ENCODE measurements at places on chromosomes 4 and X.

- no peak for DNase-seq
These were observed 24.4 kb downstream of the TNIP3 start for GRCh38 chr4:121139533-121140222.

- no peak for DNase-seq
These were observed 70.5 kb downstream of the RPS3A start for GRCh38 chr4:151169900-151170299.

- peak; percentile 36 for DNase-seq
These were observed at the start of gene ADGRL3 for GRCh38 chr4:61200187-61200915. TSS of gene ADGRL3 (plus strand) at chr4:61200326.

- no peak for DNase-seq
These were observed 151.0 kb downstream of the SH3KBP1 start for GRCh38 chrX:19736389-19736788.

- no peak for DNase-seq
These were observed 16.0 kb downstream of the PRDM8 start for GRCh38 chr4:80213117-80213815.

DNA sequence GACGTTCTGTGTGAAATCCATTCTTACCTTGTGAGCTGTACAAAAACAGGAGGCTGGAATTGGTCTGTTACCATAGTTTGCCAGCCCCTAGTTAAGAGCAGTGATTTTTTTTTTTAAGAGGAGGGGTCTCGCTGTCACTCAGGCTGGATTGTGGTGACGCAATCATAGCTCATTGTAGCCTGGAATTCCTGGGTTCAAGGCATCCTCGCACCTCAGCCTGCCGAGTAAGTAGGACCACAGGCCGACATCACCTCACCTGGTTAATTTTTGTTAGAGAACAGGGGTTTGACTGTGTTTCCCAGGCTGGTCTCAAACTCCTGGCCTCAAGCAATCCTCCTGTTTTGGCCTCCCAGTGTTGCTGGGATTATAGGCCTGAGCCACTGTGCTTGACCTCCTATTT is 7.5 kb downstream of the USP9X start:
- DNase-seq, result no peak

- no peak for DNase-seq
These were observed 183.4 kb downstream of the ANKRD50 start for GRCh38 chr4:124529131-124529530.

GRCh38 chr4:140996766-140997165 is 136.5 kb downstream of the RNF150 start:
- no peak for DNase-seq

GRCh38 chr4:47274901-47275300 is 188.6 kb downstream of the COMMD8 start:
- no peak for DNase-seq

DNA sequence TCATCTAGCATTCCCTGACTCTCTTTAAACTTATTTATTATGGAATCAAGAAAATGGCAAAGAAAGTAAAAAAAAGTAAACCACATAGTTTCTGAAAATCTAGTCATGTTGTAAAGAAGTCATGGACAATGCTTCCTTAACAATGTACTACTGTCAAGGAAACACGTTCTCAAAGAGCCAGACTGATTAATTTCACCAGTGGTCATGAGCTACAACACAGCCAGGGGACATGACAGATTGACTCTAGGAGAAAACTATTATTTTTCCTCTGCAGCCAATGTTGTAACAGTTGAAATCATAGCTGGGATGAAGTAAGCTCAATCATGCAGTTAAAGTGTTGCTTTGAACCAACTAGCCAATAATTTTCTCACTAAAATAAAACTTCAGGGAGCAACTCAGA is 109.2 kb downstream of the MAPK10 start:
- DNase-seq, result no peak

DNA sequence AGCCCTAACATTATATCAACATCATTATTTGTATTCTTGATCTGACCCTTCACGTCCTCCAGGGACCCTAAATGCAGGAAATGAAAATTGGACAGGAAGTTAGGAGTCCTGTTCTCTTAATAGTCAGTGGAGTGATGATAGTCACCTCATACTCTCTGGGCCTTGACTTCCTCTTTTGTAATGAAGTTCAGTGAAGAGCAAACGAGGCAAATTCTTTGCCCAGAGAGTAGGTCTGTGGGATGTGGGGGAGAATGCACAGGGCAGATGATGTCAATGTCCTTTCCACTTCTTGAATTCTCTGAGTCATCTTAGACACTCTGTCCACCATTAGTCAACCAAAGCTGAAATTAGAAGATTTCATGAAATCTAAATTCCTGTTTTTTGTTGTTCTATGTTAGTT is 17.1 kb upstream of the GPRIN3 start:
- DNase-seq, result peak; percentile 89
